Neural crest cell (in vitro differentiated cells): ENCODE measurements at places on chromosomes 13 and 19. TPM values are rescaled to one million over a fixed set of nuclear protein-coding genes. Genes with fewer than 3 reads are reported as not detected.

ZNF536 gene
- 18.7 and 22.0 TPM in 2 replicates for total RNA-seq

ASPDH gene
- total RNA-seq: 1.2 TPM in 1 of 2 replicates, not detected in the other

TLE6 gene
- 0.44 TPM in 1 of 2 replicates, not detected in the other for total RNA-seq

URAD gene
- total RNA-seq: 0.26 TPM in 1 of 2 replicates, not detected in the other

ZNF17 gene
- total RNA-seq: 9.2 and 11.3 TPM in 2 replicates

CEACAM16 gene
- not detected in 2 replicates for total RNA-seq

SLITRK1 gene
- total RNA-seq: 1.6 TPM in 2 replicates

CASP14 gene
- total RNA-seq: not detected in 2 replicates

KLK4 gene
- total RNA-seq: not detected in 2 replicates

HNRNPA1L2 gene
- 13.8 and 14.3 TPM in 2 replicates for total RNA-seq

HIF3A gene
- total RNA-seq: 6.9 and 7.6 TPM in 2 replicates

FGF22 gene
- 0.51 and 0.84 TPM in 2 replicates for total RNA-seq

GRCh38 chr13:74570834-74571233, 436.6 kb upstream of the KLF12 start:
- DNase-seq: no peak
- no peaks in the 10 kb centered on the region for H3K27me3 ChIP-seq
- peaks cover 13% of the 10 kb centered on the region for H3K4me1 ChIP-seq
- H3K27ac ChIP-seq: no peak overlapping the region

DNA sequence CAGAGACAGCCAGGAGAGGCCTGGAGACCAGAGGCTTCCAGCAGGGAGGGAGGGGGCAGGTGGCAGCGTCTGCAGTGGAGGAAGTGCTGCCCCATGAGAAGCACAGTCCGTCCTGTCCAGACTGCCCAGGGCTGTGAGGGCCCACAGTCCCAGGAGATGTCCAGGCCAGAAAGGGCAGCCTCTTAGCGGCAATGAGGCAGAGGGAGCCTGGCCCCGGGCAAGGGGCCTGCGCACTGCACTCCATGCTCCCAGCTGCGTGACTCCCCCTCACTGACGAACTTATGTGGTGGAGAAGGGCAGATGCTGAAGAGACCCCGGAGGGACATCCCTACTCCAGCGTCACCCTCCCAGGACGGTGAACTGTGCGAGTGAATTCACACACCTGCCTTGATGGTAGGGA, 115.3 kb downstream of the SOX1 start:
- H3K4me1 ChIP-seq: peaks cover 15% of the 10 kb centered on the region
- H3K36me3 ChIP-seq: no peaks in the 10 kb centered on the region
- no peak overlapping the region for H3K27ac ChIP-seq

DNA sequence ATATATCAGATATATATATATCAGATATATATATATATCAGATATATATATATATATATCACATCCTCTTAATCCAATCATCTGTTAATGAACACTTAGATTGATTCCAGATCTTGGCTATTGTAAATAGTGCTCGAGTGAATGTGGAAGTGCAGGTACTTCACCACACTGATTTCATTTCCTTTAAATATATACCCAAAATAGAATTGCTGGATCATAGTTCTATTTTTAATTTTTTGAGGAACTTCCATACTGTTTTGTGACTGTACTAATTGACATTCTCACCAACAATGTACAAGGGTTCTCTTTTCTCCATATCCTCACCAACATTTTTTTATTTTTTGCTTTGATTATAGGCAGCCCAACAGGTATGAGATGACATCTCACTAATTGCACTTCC, 277.5 kb downstream of the NHLRC3 start:
- H3K4me3 ChIP-seq: no peak overlapping the region
- no peak for DNase-seq
- H3K27ac ChIP-seq: no peak overlapping the region
- no peaks in the 10 kb centered on the region for H3K36me3 ChIP-seq

- H3K4me1 ChIP-seq: no peaks in the 10 kb centered on the region
- H3K27ac ChIP-seq: no peak overlapping the region
- H3K27me3 ChIP-seq: no peaks in the 10 kb centered on the region
- H3K4me3 ChIP-seq: no peak overlapping the region
Observed at GRCh38 chr13:108681986-108682575, 52.7 kb downstream of the MYO16 start.

DNA sequence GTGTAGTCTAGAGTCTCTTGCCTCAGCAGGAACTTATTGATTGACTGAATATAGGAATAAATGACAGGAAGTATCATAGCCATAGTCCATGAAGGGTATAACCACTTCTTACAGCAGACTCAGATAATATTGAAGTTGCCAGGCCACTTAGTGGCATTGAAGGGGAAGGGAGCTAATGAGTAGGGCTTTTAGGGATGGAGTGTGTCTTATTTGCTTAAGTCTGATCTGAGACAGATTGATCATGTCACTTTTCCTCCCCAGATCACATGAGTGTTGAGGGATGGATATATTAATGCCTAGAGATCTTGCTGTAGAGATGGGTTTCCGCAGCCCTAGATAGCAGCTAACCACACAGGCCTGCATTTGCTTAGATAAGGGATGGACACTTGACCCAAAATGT, 62.2 kb upstream of the NBEA start:
- H3K36me3 ChIP-seq: no peaks in the 10 kb centered on the region
- no peaks in the 10 kb centered on the region for H3K27me3 ChIP-seq
- peaks cover 4% of the 10 kb centered on the region for H3K4me1 ChIP-seq
- H3K27ac ChIP-seq: no peak overlapping the region
- no peak for DNase-seq
- H3K4me3 ChIP-seq: no peak overlapping the region

GRCh38 chr19:9362905-9363304, at the start of gene ZNF177:
TSS of gene ZNF177 (plus strand) at chr19:9363013. CDS start at chr19:9378312, 15,299 bp downstream.
- no peak within 1 kb of the TSS for H3K4me3 ChIP-seq
- no peak for DNase-seq
- H3K4me1 ChIP-seq: no peaks in the 10 kb centered on the region
- H3K27ac ChIP-seq: no peak within 1 kb of the TSS
- peaks cover 66% of the 10 kb centered on the region for H3K36me3 ChIP-seq
- H3K27me3 ChIP-seq: no peaks in the 10 kb centered on the region

DNA sequence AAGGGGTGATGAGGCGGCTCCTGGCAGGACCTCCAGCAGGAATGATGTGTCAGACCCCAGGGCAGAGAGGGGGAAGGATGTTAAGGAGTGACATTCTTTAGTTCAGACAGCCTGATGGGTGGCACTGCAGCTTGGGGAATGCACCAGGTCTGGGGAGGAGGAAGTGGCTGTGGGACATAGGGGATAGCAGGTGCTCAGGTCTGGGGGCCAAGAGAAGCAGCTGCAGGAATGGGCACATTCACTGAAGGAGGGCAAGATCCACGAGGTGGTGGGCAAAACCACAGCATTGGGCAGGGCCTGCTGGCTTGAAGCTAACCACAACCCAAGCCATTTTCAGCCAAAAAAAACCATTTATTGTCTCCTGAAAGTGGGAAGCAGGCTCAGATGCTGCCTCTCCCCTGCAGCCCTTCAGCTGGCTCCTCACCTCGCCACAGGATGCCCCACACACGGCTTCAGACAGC, 26.5 kb downstream of the COMP start:
- H3K27me3 ChIP-seq: no peaks in the 10 kb centered on the region
- peak overlapping the region; percentile 35 for H3K27ac ChIP-seq
- H3K4me3 ChIP-seq: no peak overlapping the region
- DNase-seq: no peak
- no peaks in the 10 kb centered on the region for H3K36me3 ChIP-seq
- H3K4me1 ChIP-seq: no peaks in the 10 kb centered on the region

- H3K27me3 ChIP-seq: peaks cover 14% of the 10 kb centered on the region
- no peak overlapping the region for H3K27ac ChIP-seq
- H3K4me1 ChIP-seq: no peaks in the 10 kb centered on the region
- no peak for DNase-seq
- H3K4me3 ChIP-seq: no peak overlapping the region
Observed at GRCh38 chr13:29436291-29436690, 159.2 kb downstream of the SLC7A1 start.

DNA sequence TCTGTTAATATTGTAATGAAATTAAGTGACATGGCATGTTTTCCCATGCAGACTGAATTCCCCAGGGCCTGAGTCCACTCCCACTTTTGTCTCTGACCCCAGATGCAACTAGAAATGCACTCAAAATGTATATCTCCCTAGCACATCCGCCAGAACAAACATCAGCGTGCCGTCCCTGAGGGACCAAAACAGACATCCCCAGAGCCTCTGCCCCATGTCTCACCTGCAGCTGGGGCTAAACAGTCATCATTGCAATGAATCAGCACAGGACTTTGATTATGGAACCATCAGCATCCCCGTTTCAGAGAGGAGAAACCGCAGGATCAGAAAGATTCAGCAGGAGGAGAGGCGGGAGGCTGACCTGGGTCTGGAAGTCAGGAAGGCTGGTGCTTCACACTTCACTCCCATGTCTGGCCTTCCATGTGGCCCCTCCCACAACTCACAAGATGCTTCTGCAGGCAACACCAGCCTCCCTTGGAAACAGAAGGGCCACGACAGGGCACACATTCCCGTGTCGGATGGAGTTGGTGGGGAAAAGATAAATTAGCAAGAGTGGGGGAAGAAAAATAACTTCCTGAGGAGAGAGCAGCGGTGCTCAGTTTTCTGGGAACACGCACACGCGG, 130.6 kb upstream of the VSTM2B start:
- H3K36me3 ChIP-seq: no peaks in the 10 kb centered on the region
- H3K27ac ChIP-seq: peak overlapping the region; percentile 78
- DNase-seq: no peak
- no peak overlapping the region for H3K4me3 ChIP-seq
- H3K4me1 ChIP-seq: peaks cover 7% of the 10 kb centered on the region

DNA sequence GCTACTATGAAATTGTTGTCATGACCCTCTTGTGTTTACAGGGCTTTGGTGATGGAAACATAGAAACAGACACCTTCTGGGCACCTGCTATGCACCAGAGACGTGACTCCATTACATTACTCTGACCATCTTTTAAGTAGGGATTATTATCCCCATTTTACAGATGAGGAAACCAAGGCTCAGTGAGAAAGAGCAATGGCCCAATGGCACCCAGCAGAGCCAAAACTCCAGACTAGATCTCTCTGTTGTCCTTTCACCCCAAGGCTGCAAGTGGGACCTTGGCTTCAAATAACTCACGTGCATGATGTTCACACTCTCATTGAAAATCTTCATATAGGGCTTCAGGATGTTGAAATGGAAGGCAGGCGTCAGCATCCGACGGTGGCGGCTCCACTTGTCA, 5.9 kb downstream of the CYP4F2 start:
- H3K4me3 ChIP-seq: no peak overlapping the region
- no peak overlapping the region for H3K27ac ChIP-seq
- peaks cover 6% of the 10 kb centered on the region for H3K36me3 ChIP-seq
- no peaks in the 10 kb centered on the region for H3K4me1 ChIP-seq
- H3K27me3 ChIP-seq: no peaks in the 10 kb centered on the region
- no peak for DNase-seq

DNA sequence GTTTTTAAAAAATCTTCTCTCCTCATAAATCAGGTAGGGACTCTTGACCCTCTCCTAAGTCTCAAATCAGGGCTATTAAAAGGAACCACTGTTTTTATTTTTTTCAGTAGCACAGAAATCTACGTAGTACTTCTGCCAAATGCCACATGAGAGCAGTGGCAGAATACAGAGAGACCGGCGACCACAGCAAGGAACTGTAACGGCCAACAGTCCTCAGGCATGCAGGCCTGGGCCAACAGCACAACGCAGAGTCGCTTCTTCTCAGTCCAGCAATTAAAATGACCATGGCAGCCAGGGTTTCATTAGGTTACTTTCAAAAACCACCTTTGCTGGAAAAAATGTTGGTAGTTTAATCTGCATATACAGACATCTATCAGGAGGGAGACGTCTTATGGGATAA, 34.2 kb downstream of the ANKRD10 start:
- H3K36me3 ChIP-seq: no peaks in the 10 kb centered on the region
- H3K4me1 ChIP-seq: peaks cover 20% of the 10 kb centered on the region
- H3K27me3 ChIP-seq: no peaks in the 10 kb centered on the region
- DNase-seq: no peak
- no peak overlapping the region for H3K27ac ChIP-seq

- DNase-seq: no peak
- H3K27ac ChIP-seq: no peak overlapping the region
- no peaks in the 10 kb centered on the region for H3K36me3 ChIP-seq
- no peak overlapping the region for H3K4me3 ChIP-seq
- peaks cover 15% of the 10 kb centered on the region for H3K4me1 ChIP-seq
Observed at GRCh38 chr13:22223411-22223810, 552.5 kb downstream of the FGF9 start.

DNA sequence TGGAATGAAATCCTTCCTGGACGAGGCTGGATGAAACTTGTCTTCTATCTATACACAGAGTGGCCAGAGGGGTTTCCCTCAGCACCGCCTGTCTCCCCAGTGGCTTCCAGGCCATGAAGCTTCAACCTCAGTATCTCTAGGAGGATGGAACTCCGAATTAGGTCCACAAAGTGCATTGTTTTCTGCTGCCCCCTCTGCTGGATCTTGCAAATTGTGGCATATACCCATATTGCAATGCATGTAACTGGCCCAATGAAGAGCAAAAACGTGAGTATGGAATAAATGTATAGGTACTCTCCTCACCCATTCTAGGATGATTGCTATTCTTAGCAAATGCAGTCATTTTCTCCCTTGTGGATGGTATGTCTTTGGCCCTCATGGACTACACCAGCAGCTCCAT, 14.7 kb upstream of the LILRB4 start:
- H3K27ac ChIP-seq: no peak overlapping the region
- no peaks in the 10 kb centered on the region for H3K4me1 ChIP-seq
- no peak overlapping the region for H3K4me3 ChIP-seq

GRCh38 chr13:42009057-42009456, 39.4 kb upstream of the DGKH start:
- peaks cover 3% of the 10 kb centered on the region for H3K27me3 ChIP-seq
- H3K4me3 ChIP-seq: no peak overlapping the region
- no peak for DNase-seq
- no peak overlapping the region for H3K27ac ChIP-seq

DNA sequence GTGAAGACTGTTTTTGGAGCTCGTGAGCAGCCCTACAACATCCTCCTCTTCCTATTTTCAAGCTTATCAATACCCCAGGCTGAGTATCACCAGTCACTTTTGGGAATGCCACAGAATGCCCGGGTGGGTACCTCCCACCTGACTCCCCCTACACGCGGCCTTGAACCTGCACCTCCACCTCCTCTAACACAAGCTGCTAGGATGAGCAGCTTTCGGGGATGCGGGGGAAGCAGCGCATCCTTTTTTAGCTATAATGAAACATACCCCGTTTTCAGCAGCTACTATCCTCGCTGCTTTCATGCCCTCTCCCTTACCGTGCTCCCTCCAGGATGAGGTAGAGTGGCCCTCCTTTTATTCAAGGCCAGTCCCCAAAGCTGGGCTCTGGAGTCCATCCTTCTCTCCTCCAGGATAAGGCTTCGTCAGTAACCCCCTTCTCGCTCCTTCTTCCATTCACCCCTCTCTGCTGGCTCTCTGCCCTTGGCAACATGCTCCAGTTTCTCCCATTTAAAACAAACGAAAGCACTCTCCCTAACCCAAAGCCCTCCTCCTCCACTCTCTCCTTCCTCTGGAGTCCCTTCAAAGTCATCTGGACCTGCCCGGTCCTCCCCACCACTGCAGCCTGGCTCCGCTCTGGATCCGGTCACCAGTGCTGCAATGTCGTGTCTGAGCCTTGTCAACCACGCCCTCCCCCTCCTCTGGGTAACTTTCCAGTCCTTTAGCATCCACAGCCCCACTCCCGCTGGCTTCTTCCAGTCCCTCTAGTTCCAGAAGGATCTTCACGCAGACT, 55.3 kb downstream of the STK24 start:
- DNase-seq: no peak
- H3K4me3 ChIP-seq: no peak overlapping the region
- no peak overlapping the region for H3K27ac ChIP-seq
- peaks cover 8% of the 10 kb centered on the region for H3K36me3 ChIP-seq
- H3K4me1 ChIP-seq: peaks cover 74% of the 10 kb centered on the region

- H3K27me3 ChIP-seq: no peaks in the 10 kb centered on the region
- no peaks in the 10 kb centered on the region for H3K4me1 ChIP-seq
- H3K4me3 ChIP-seq: no peak overlapping the region
- peaks cover 3% of the 10 kb centered on the region for H3K36me3 ChIP-seq
- DNase-seq: no peak
- H3K27ac ChIP-seq: no peak overlapping the region
Observed at GRCh38 chr19:36103040-36103626, 7.8 kb upstream of the OVOL3 start.
